ENCODE measurements at places on chromosomes 13 and 19. TPM values are rescaled to one million over a fixed set of nuclear protein-coding genes. Genes with fewer than 3 reads are reported as not detected.
A peak's percentile ranks its signal among the peaks of the same experiment; 100 is the strongest.

Gene IZUMO2
- total RNA-seq: not detected

Gene FXYD1
- total RNA-seq: 489 TPM

DNA sequence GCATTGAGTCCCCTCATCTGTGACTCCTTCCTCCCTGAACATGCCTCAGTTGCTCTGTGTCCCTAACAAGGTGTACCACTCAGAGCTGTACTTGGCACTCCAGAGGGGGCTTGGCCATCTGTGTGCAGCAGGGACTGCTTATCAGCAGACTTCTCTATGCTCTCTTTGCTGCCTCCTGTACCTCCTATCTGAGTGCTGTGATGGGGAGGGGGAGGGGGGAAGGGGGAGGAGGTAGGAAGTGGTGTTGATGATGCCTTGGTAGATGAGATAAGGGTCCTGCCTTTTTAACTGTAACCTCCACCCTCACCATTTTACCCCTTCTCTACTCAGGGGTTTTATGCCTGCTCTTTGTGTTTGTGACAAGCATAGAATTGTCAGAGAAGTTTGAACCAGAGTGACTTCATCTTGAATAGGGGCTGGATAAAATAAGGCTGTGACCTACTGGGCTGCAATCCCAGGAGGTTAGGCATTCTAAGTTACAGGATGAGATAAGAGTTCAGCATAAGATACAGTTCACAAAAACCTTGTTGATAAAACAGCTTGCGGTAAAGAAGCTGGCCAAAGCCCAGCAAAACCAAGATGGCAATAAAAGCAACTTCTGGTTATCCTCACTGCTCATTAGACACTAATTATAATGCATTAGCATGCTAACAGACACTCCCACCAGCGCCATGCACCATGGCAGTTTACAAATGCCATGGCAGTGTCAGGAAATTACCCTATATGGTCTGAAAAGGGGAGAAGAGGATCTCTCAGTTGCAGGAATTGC, 13.2 kb downstream of the PCDH8 start:
- no peak for DNase-seq

GRCh38 chr19:23312515-23312914, 62.3 kb upstream of the ZNF724 start:
- DNase-seq: no peak

GRCh38 chr19:40693150-40693788, 2.8 kb upstream of the NUMBL start:
- DNase-seq: no peak

DNA sequence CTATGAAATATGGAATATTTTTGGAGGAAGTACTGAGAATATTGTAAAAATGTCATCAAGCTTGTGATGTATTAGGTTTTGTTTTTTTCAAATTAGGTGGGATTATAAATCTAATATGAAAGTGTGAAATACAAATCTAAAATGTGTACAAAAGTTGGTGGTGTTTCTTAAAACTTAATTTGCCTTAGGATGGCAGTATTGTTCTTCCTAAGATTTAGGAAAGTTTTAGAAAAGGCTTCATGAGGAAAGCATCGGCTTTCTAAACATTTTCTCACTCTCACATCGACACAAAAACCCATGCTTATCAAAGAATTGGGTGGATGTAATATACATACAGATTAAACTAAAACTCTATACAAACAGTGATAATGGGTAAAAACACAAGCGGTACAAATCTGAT, 972.0 kb upstream of the PCDH20 start:
- DNase-seq: no peak

Gene ANGPTL8
- total RNA-seq: not detected

Gene PIBF1
- 11.2 TPM for total RNA-seq

- DNase-seq: no peak
Observed at GRCh38 chr19:17562561-17562960, 7.1 kb downstream of the COLGALT1 start.

GRCh38 chr13:40254394-40254793, 412.0 kb downstream of the FOXO1 start:
- DNase-seq: no peak

DNA sequence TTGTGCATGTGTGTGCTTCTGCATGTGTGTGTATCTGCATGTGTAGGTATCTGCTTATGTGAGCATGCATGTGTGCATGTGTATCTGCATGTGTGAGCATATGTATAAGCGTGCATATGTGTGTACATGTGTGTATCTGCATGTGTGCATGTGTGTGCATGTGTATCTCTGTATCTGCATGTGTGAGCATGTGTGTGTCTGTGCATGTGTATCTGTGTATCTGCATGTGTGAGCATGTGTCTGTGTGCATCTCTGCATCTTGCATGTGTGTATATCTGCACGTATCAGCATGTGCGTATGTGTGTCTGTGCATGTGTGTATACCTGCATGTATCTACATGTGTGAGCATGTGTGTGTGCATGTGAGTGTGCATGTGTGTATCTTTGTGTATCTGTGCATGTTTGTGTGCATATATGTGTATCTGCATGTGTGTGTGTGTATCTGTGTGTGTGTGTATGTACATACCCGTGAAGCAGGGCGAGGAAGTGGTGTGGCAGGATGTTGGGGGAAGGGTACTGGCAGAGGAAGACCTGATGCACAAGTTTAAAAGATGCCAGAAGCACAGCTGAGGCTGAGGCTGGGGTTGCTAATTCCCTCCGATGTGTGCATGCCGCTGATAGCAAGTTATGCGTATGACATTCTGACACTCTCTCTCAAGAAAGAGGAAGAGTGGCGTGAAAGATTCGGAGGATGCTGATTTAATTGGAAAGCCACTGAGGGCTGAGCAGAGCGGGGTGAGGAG, 64.2 kb downstream of the TEX29 start:
- no peak for DNase-seq

Gene TMEM161A
- total RNA-seq: 24.7 TPM

- peak; percentile 83 for DNase-seq
Observed at GRCh38 chr19:13172346-13173138, 22.3 kb downstream of the IER2 start.

Gene KBTBD6
- total RNA-seq: 10.7 TPM

GRCh38 chr19:43726736-43727592, 11.1 kb downstream of the IRGC start:
- DNase-seq: peak; percentile 67

GRCh38 chr19:35267353-35267817, 1.4 kb upstream of the USF2 start:
- DNase-seq: peak; percentile 79

Gene TEX26
- not detected for total RNA-seq

Gene ESD
- total RNA-seq: 102 TPM

DNA sequence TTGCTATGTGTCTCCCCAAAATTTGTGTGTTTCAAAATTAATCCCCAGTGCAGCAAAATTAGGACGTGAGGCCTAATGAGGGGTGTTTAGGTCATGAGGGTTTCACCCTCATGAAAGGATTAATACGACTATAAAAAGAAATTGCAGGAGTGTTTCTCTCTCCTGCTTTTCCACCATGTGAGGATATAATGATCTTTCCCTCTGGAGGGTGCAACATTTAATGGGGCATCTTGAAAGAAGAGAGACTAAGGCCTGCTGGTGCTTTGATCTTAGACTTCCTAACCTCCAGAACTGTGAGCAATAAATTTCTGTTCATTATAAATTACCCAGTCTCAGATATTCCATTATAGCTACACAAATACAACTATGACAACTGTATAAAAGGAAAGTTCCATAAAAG, 183.2 kb downstream of the MYO16 start:
- DNase-seq: no peak

Gene FLT1
- total RNA-seq: 46.1 TPM

- DNase-seq: no peak
Observed at GRCh38 chr19:56053596-56053995, 67.0 kb downstream of the NLRP5 start.

- DNase-seq: peak; percentile 44
Observed at GRCh38 chr19:47445937-47446402, 25.7 kb downstream of the SLC8A2 start.

DNA sequence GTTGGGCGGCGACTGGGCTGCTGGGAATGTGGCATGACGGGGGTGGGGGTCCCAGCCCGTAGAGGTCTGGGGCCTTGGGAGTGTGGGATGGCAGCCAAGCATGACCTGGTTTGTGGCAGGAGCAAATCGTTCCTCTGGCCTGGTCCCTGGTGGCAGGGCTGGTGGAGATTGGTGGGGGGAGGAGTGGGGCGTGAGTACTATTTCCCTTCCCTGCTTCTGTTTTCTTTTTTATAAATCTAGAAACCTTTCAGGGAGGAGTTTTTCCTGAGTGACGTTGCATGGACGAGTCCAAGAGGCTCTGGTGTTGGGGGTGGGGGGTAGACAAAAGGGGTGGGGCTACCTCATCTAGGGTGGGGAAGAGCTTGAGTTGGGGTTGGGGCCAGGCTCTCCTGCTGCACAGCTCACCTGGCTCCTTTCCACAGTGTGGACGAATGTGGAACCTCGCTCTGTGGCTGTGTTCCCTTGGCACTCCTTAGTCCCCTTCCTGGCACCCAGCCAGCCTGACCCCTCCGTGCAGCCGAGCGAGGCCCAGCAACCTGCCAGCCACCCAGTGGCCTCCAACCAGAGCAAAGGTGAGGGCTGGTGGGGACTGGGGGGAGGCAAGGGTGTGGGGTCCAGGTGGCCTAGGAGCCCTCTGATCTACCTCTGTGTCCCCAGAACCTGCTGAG, 15.4 kb upstream of the PRR19 start:
- DNase-seq: peak; percentile 78

Gene ALKBH6
- total RNA-seq: 7.8 TPM

DNA sequence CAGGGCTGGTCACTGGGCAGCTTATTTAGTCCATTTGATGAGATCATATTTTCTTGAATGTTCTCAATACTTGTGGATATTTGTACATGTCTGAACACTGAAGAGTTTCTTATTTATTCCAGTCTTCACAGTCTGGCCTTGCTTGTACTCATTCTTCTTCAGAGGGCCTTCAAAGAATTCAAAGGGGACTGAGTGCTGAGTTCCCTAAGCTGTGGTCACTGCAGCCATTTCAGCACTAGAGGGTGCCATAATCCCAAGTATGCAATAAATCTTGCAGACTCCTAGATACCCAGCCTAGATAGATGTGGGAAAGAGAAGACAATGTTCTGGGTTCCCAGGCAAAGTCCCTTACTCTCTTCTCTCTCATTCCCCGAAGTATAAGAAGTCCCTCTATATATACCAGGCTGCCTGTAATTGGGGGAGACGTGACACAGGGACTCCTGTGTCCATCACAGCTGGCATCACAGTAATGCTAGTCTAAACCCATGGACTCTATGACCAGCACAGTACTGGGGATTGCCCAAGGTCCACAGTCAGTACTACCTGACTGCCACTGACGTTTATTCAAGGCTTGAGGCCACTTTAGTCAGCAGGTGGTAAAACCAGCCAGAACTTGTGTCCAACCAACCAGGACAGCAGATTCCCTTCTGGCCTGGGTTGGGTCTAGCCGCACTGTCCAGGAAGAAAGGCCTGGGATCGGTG, 8.9 kb upstream of the VN1R1 start:
- no peak for DNase-seq

Gene CEACAM4
- 0.52 TPM for total RNA-seq

DNA sequence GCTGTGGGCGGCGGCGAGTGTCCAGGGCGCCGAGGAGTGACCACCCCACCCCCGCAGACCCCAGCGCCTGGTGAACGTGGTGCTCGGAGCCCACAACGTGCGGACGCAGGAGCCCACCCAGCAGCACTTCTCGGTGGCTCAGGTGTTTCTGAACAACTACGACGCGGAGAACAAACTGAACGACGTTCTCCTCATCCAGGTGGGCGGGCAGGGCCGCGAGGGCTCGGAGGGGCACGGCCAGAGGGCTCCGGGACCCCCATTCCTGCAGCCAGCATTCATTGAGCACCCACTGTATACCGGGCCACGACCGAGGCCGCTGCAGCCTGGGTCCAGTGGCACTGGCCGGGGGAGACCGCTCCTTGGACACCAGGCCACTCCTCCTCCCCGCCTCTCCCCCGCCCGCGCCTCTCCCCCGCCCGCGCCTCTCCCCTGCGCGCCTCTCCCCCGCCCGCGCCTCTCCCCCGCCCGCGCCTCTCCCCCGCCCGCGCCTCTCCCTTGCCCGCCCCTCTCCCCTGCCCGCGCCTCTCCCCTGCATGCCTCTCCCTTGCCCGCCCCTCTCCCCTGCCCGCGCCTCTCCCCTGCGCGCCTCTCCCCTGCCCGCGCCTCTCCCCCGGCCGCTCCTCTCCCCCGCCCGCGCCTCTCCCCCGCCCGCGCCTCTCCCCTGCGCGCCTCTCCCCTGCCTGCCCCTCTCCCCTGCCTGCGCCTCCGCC, 3.2 kb downstream of the PRTN3 start:
- DNase-seq: no peak

Gene FFAR1
- not detected for total RNA-seq

GRCh38 chr19:51140441-51140840, 1.7 kb upstream of the SIGLEC7 start:
- no peak for DNase-seq

DNA sequence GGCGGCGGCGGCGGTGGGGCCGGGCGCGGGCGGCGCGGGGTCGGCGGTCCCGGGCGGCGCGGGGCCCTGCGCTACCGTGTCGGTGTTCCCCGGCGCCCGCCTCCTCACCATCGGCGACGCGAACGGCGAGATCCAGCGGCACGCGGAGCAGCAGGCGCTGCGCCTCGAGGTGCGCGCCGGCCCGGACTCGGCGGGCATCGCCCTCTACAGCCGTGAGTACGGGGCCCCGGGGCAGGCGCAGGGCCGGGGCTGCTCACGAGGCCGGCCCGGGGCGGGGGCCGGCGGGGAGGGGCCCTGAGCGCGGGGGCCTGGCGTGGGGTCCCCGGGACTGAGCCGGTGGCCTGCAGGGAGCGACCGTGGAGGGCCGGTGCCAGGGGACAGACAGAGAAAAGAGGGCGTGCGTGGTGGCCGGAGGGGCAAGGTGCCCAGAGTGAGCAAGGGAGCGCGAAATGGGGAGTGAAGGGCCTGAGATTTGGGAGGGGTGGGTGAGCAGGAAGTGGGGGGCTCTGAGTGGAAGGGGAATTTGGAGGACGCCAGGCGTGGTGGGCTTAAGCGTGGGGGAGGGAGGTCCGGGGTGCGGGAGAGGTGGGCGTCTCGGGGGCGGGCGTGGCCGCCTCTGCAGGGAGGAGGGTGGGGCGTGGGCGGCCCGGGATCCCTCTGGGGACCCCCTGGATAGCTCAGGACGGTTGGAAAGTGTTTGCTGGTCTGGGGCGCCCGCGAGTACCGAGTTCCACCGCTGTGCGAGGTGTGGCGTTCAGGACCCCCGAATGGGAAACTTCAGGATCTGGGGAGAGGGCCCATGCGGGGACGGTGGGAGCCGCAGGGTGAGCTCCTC, 575 bp downstream of the CARM1 start:
- peak; percentile 71 for DNase-seq

DNA sequence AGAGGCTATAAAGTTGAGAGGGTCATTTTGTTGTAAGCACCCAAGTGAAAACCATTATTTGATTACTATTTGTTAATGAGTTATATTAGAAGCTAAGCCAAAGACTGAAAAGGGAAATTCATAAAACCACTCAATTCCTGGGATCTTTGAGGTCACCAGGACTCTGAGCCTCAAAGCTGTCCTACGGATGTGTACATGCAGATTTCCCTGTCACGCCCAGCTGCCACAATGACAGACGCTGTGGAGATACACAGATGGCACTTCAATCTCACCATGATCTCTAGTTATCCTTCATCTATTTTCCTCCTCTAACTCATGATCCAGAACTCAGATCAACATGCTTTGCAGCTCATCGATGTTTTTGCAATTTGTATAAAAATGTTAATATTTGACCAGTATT, 403.5 kb upstream of the MIR17HG start:
- no peak for DNase-seq

Gene SERTAD3
- 23.4 TPM for total RNA-seq

All from left ventricle myocardium superior (tissue), 1 donor.